ENCODE measurements at places on chromosomes 2 and 18. TPM values are rescaled to one million over a fixed set of nuclear protein-coding genes. Genes with fewer than 3 reads are reported as not detected.

GRCh38 chr2:112864072-112864471, 27.5 kb upstream of the IL1B start:
- no peak for DNase-seq

DNA sequence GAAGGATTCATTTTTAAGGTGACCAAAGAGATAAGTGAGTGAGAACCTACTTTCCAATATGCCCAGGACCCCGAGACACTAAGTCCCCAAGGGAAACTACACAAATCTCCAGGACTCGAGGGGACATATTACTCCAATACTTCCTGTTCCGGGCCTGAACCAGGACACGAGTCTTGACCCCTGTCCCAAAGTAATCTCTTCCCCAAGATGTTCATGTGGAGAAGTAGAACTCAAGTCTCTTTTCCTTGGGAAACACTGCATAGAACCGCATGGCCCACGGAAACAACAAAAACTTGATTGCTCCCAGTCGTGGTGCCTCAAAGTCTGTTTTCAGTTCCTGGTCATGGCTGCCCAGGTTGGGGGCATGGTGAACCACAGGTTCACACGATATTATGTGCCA, 87.2 kb upstream of the ZEB2 start:
- no peak for DNase-seq

GRCh38 chr18:37435150-37435867, 130.3 kb downstream of the CELF4 start:
- DNase-seq = no peak

GRCh38 chr18:26071725-26072124, 18.7 kb downstream of the SS18 start:
- no peak for DNase-seq

DNA sequence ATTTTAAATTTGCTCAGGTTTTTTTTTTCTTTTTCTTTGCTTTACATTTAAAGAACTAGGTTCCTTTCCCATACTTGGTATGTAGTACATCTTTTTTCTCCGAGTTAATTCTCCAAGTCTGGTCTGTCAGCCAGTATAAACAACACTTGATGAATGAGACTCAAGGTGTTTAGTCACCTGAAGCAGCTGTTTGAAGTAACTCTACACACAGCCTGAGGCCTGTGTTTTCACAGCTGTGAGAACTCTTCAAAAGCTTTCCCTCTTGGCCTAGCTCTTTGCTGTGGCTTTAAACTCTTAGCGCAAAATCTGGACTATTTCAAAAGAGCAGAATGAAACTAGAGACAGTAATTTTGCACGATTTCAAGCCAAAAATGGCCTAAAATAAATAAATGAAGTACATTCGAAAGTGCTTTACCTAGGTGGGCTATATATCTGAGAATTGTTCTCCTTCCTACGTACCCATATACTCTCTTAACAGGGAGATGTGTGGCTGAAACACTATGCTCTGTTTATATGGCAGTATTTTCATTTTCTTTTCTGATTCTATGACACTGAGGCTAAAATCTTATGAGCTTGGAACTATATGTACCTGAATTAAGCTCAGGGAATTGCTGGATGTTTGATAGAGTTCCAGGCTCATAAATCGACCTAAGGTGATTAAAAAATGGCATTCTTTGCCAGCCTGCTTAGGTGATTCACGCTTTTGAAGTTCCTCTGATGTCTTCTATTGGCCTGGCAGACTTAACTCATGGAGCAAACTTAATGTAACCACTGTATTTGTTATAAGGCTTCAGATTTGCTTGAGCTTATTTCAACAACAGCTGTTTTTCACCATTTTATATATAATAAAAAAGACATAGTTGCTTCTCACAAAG, 1044.1 kb upstream of the ZEB2 start:
- DNase-seq = no peak

- DNase-seq = no peak
Observed at GRCh38 chr2:107735201-107735600, 91.5 kb upstream of the RGPD4 start.

DNA sequence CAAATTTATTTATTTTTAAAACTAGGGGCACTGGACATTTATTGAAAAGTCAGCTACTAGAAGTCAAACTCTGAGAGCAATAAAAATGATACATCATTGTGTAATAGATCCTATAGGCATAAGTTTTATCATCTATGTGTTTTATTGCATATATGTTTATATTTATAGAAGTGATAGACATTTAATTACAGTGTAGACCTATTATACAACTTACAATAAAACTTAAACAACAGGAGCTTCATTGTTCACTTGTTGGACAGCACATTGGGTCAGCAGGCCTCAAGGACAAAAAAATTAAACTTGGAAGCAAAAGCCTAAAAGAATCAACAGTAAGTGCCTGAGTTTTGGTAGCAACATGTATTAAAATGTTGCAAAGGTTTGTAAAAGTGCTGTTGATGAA, 15.0 kb upstream of the ACTR2 start:
- no peak for DNase-seq

DNA sequence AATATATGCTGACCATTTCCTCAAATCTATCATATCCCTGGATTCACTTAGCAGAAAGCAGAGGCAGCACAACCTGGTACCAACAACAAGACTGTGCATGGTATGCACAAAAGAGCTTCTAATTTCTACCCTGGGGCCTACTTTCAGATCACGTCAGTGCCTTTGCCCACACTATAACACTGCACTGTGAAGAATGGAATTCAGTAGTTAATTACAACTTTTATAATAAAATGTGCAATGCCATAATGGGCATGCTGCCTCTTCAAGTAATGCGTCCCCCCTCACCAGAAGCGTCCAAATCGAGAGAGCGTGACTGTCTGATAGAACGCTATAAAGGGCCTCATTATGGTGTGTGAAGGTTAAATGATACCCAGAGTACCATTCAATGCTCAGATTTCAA, 328.1 kb upstream of the PKDCC start:
- no peak for DNase-seq

CTAGE1 gene
- total RNA-seq = not detected

KYNU gene
- 0.30 TPM for total RNA-seq
